ENCODE measurements at places on chromosomes 2 and 18. TPM values are rescaled to one million over a fixed set of nuclear protein-coding genes. Genes with fewer than 3 reads are reported as not detected.

The WDPCP gene
- 3.8 TPM for total RNA-seq

The DPP10 gene
- total RNA-seq = 0.33 TPM

The KHK gene
- 267 TPM for total RNA-seq

The TRMT61B gene
- total RNA-seq = 7.5 TPM

The FOXI3 gene
- total RNA-seq = not detected

The TNFAIP6 gene
- total RNA-seq = not detected

The LRRFIP1 gene
- 33.6 TPM for total RNA-seq

The CCDC141 gene
- total RNA-seq = 0.38 TPM

The LIMS4 gene
- total RNA-seq = not detected

The LRRC30 gene
- total RNA-seq = not detected

The TIA1 gene
- total RNA-seq = 45.1 TPM

The CROCC2 gene
- 0.05 TPM for total RNA-seq

DNA sequence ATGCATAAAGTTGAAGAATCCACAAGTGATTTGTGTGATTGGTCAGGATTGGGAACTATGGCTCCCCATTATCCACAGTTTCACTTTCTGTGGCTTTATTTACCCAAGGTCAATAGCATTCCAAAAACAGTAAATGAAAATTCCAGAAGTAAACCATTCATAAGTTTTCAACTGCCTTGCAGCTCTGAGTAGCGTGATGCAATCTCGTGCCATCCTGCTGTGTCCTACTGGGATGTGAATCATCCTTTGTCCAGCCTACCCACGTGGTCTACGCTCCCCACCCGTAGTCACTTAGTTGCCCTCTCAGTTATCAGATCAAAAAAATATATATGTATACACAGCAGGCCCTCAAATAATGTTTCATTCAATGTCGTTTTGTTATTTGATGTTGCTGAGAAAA, 89.0 kb upstream of the DLGAP1 start:
- no peak for DNase-seq

DNA sequence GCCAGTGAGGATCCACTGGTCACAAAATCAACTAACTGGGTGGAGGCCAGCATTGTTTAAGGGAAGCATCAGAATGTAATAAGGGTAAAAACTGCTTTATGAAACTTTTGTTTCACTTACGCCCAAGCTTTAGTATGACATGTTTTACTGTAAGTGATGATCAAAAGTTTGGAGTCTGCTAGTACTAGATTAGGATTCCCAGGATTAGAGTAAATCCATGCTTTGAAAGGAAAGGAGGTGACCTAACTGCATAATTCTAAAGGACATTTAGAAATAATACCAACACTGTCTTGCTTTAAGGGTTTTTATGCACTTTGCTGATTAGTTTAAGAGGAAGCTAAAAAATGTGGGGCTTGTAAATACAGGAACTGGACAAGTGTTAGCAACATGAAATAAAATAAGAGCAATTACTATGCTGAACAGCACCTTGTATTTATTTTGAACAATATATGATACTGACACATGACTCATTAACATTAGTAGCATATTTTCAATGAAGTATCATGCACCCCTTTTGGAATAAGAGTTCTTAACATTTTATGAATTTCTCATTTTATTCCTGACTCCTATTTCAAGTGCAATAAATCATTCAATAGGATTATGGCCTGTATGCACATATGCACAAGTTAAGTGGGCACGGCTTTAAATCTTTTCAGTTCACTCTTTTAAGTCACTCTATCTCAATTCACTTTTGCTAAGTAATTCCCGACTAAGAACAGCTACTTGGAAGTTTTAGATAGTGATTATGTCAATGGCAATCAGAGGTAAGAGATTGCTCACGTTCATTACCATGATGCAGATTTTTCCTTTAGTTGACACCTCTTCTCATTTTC, 62.5 kb downstream of the STK39 start:
- no peak for DNase-seq

GRCh38 chr2:205730701-205731582, 48.6 kb downstream of the NRP2 start:
- no peak for DNase-seq

- DNase-seq = no peak
These were observed 23.4 kb downstream of the MBD5 start for GRCh38 chr2:148044322-148044721.

- DNase-seq = no peak
These were observed 132.7 kb downstream of the TSN start for GRCh38 chr2:121888189-121888557.

DNA sequence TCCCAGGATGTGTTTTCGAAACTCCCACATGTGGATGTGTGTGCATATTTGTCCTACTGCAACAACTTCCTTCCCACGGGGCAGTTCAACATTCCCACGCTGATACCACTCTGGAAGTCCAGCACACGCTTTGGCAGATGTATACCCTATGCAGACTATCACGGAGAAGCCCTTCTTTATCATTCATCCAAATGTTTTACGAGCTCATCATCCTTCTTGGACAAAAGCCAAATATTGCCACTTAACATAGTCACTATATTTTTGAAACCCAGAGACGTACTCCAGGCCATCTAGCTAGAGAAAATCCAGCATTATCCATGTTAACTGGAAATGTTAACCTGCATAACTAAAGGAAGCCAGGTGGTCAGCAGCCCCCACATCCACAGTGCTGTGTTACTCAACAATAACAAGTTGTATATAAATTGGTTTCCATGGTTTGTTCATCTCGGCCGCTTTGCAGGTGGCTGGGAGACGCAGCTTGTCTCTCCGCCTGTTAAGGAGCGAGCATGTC, 131.5 kb downstream of the ZNF532 start:
- no peak for DNase-seq

- DNase-seq = no peak
These were observed 70.0 kb downstream of the ACOXL start for GRCh38 chr2:110802208-110802932.

GRCh38 chr2:154130821-154131220, 259.1 kb downstream of the GALNT13 start:
- no peak for DNase-seq

- no peak for DNase-seq
These were observed 100.5 kb downstream of the TEX51 start for GRCh38 chr2:126999106-126999756.

- DNase-seq = no peak
These were observed 143.2 kb downstream of the TPGS2 start for GRCh38 chr18:36685580-36685979.

GRCh38 chr2:72926368-72926767, 9.0 kb downstream of the EMX1 start:
- DNase-seq = no peak

- no peak for DNase-seq
These were observed 82.6 kb upstream of the ST3GAL5 start for GRCh38 chr2:85971366-85971765.
